ENCODE measurements at places on chromosomes 2 and 18.
A peak's percentile ranks its signal among the peaks of the same experiment; 100 is the strongest.

GRCh38 chr2:96356889-96357288 lies 21.3 kb downstream of the NCAPH start:
- H3K4me1 ChIP-seq, result peaks cover 27% of the 10 kb centered on the region
- H3K27ac ChIP-seq, result no peak overlapping the region
- no peak for DNase-seq
- no peak overlapping the region for H3K4me3 ChIP-seq
- no peaks in the 10 kb centered on the region for H3K36me3 ChIP-seq

DNA sequence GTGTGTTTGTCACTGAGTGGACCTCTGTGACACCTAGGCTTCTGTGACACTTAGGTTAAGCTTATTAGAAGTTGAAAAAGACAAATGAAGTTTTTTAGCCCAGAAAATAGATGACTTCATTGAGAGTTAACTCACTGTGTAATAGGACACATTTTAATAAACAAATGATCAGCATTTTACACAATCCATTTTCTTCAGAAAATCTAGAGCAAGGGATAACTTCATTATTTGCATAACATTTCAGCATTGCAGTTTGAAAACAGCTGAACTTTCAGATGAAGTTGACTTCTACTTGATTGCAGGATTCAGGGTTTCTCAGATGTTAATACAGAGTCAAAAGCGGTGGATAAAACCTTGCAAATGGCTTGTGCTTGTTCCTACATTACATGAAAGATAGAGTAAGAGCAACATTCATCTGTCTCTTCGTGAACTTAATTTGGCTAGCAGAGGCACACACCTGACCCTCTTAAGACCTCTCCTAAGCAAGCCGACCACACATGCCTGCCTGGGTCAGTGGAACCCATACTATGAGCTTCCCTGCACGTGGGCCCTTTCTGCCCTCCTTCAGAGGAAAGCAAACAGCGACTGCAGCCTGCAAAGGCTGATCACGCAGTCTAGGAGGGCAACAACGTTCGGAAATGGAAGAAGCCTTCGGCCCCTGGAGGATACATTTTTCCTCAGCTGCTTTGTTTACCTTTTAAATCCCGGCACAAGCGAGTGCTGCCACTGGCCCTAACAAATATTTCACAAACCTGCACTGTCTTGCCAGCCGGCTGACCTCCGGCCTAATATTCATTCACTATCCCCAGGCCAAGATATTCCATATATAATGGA lies 16.6 kb downstream of the ITGB1BP1 start:
- no peak for DNase-seq
- H3K27me3 ChIP-seq, result no peaks in the 10 kb centered on the region
- no peak overlapping the region for H3K27ac ChIP-seq
- H3K36me3 ChIP-seq, result peaks cover 6% of the 10 kb centered on the region

GRCh38 chr2:12684471-12684936 lies 32.2 kb upstream of the TRIB2 start:
- H3K27me3 ChIP-seq, result no peaks in the 10 kb centered on the region
- H3K27ac ChIP-seq, result peak overlapping the region; percentile 50
- no peak for DNase-seq
- no peaks in the 10 kb centered on the region for H3K36me3 ChIP-seq
- H3K4me3 ChIP-seq, result no peak overlapping the region

DNA sequence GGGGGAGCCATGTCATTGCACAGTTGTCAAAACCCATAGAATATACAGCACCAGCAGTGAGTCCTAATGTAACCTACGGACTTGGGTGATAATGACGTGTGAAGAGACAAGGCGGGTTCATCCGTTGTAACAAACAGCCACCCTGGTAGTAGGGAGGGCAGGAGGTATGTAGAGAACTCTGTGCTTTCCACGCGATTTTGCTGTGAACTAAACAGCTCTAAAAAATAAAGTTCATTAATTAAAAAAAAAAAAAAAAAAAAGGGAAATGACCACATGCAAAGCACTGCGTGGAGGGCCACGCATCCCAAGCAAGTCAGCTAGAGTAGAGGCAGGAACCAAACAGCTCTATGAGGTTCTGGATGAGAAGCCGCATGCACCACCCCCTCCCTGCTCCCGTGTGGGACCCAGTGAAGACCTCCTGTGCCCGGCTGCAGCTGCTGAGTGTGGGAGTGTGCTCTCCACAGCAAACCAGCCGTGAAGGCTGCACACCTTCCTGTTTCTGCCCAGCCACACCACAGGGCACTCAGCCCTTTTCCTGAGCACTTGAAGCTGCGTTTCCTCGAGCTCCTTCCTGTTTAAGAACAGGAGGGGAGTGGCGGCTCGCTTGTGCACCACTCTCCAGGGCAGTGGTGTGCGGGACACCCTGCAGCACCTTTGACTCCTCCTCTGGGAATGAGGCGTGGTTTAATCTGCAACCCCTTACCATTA lies 65.6 kb downstream of the ODC1 start:
- H3K27ac ChIP-seq, result no peak overlapping the region
- no peaks in the 10 kb centered on the region for H3K36me3 ChIP-seq
- H3K27me3 ChIP-seq, result no peaks in the 10 kb centered on the region
- H3K4me3 ChIP-seq, result no peak overlapping the region

GRCh38 chr2:8600456-8600855 lies 81.4 kb upstream of the ID2 start:
- no peaks in the 10 kb centered on the region for H3K27me3 ChIP-seq
- H3K27ac ChIP-seq, result no peak overlapping the region
- H3K4me1 ChIP-seq, result no peaks in the 10 kb centered on the region
- H3K4me3 ChIP-seq, result no peak overlapping the region

- H3K27ac ChIP-seq, result no peak overlapping the region
- no peak overlapping the region for H3K4me3 ChIP-seq
- H3K4me1 ChIP-seq, result peaks cover 12% of the 10 kb centered on the region
- no peaks in the 10 kb centered on the region for H3K36me3 ChIP-seq
Measured at GRCh38 chr2:168567836-168568235, 111.8 kb downstream of the CERS6 start.

- peaks cover 10% of the 10 kb centered on the region for H3K36me3 ChIP-seq
- no peak overlapping the region for H3K27ac ChIP-seq
- no peak for DNase-seq
- no peaks in the 10 kb centered on the region for H3K27me3 ChIP-seq
- H3K4me1 ChIP-seq, result no peaks in the 10 kb centered on the region
- no peak overlapping the region for H3K4me3 ChIP-seq
Measured at GRCh38 chr2:69538872-69539548, 101.8 kb upstream of the NFU1 start.

- no peak overlapping the region for H3K4me3 ChIP-seq
- H3K36me3 ChIP-seq, result no peaks in the 10 kb centered on the region
- no peak overlapping the region for H3K27ac ChIP-seq
- H3K4me1 ChIP-seq, result peaks cover 15% of the 10 kb centered on the region
Measured at GRCh38 chr2:133586978-133587377, 18.7 kb upstream of the NCKAP5 start.

- H3K27ac ChIP-seq, result no peak overlapping the region
- DNase-seq, result no peak
- H3K27me3 ChIP-seq, result no peaks in the 10 kb centered on the region
Measured at GRCh38 chr18:62644773-62645172, 70.6 kb upstream of the PHLPP1 start.

DNA sequence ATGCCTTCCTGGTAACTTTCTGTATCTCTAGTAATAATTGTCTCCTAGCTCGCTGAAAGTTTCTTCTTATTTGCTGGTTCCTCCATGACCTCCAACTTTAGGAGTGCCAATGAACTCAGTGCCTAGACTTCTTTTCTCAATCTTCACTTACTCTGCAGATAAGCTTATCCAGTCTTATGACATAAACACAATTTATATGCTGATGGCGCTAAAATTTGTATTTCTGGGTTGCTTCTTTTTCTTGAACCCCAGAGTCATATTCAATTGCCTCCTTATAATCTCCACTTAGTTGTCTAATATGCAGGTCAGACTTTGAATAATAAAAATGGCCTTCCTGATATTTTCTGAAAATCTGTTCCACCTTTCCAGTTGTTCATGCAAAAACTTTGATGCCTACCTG lies 182.5 kb downstream of the FSHR start:
- H3K36me3 ChIP-seq, result no peaks in the 10 kb centered on the region
- DNase-seq, result no peak
- H3K27ac ChIP-seq, result no peak overlapping the region
- no peak overlapping the region for H3K4me3 ChIP-seq

GRCh38 chr2:242031481-242032019 lies 162.0 kb downstream of the RTP5 start:
- peak; percentile 57 for DNase-seq
- H3K36me3 ChIP-seq, result no peaks in the 10 kb centered on the region
- no peaks in the 10 kb centered on the region for H3K4me1 ChIP-seq
- H3K27me3 ChIP-seq, result no peaks in the 10 kb centered on the region
- H3K27ac ChIP-seq, result no peak overlapping the region
